Dermis microvascular lymphatic vessel endothelial cell (primary cell): ENCODE measurements at places on chromosomes 1 and 21. TPM values are rescaled to one million over a fixed set of nuclear protein-coding genes. Genes with fewer than 3 reads are reported as not detected.

GRCh38 chr1:30108186-30108585, 615.2 kb downstream of the MATN1 start:
- DNase-seq, result no peak

- DNase-seq, result no peak
Observed at GRCh38 chr21:42607525-42608102, 45.8 kb upstream of the PDE9A start.

DNA sequence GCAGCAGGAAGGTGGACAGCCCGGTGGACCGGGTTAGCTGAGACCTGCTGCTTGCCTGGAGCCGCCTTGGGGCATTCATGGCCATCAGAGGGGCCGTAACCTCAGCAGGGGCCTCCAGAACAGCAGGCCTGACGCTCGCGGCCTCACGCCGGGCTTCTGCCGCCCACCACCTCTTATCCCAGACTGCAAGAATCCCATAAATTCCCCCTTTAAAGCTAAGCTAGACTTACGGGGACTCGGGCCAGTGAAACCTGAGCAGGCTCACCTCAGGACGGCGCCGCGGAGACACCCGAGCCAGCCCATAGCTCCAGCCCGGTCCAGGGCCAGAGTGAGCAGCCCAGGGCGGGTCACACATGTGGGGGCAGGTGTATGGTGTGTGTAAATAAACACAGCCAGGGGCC, 132.3 kb downstream of the GLIS1 start:
- no peak for DNase-seq

- no peak for DNase-seq
Observed at GRCh38 chr1:94611681-94612475, 70.3 kb upstream of the F3 start.

DNA sequence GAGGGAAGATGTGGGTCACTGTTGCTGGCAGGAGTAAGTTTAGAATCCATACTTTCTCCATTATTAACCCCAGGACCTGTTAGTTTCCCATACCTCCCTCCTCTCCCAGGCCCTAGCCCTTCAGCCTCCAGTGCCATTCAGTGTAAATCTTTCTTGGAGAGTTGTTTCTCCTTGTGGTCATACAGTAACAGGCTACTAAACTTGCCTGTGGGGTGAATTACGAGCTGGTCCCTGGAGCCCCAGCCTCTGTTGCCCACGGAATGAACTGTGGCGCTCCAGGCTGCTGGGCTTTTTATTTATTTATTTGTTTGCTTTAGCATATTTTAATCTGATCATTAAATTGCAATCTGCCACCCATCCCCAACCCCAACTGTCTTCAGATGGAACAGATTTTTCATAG, 305.2 kb downstream of the PBX1 start:
- DNase-seq, result no peak

DNA sequence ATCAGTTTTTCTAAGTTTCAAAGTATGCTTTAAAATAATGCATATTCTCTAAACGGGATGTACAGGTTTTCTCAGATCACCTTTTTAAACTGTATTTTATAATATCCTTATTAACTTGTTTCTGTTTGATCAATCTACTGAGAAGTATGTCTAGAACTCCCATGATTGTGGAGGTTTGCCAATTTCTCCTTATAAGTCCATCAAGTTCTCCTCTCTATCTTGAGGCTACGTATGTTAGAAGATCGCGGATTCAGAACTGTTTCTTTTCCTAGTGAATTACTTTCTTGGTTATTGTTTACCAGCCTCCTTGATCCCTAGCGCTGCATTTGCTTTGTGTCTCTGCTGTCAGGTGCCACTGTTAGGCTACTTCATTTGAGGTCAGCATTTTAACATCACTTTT, 89.2 kb downstream of the NPHP4 start:
- DNase-seq, result no peak

DNA sequence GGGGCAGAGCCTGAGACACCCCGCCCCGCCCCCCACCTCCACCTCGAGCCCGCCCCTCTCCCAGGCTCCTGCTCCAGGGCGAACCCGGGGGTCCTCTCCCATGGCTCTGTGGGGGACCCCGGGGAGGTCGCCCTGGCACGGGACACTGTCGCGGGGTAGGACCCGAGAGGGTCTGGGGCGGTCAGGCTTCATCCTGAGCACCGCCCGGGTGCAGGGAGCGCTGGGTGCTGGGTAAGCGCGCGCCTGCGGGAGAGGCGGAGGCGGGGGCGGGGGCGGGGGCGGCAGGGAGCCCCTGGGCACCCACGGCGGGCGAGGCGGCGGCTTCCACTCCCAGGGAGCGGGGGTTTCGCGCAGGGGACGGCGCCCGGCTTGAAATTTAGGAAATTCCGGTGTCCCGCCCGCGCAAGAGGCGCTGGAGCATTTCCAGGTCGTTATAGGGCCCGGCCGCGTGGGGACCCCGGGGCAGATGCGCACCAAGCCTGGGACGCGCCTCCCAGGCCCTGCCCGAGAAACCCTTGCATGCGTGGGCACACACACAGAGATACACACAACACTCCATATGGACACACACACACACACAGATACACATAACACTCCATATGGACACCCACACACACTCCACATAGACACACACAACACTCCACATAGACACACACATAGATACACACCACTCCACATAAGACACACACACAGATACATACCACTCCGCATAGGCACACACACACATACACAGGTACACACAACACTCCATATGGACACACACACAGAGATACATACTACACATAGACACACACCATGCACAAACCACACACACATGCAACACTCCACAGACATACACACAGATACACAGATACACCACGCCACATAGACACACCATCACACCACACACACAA, 48.7 kb upstream of the SLC19A1 start:
- no peak for DNase-seq

- no peak for DNase-seq
Observed at GRCh38 chr1:2633936-2634491, 1.2 kb upstream of the MMEL1 start.

DNA sequence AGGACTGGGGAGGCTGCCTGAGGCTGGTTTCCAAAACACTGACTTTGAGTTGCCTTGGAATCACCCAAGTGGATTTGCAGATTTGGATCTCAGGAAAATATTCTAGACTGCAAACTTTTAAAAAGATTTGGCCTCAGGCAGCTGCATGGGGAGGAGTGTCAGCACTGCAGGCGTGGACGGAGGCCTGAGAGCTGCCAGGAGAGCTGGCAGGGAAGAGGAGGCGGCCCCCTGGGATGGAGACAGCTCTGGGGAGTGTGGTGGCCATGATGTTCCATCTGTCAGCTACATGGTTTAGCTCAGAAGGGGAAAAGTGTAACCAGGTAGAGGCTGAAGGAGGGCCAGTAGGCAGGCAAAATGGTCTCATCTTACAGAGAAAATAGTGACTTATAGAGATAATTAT, 72.1 kb downstream of the VPS26C start:
- no peak for DNase-seq

GRCh38 chr1:208465786-208466590, 221.8 kb upstream of the PLXNA2 start:
- DNase-seq, result no peak

GRCh38 chr21:29077651-29078090, 4.2 kb upstream of the CCT8 start:
- DNase-seq, result no peak

Gene SPRR2B
- not detected in 2 replicates for total RNA-seq

Gene FAM3B
- total RNA-seq, result not detected in 2 replicates

Gene LEFTY2
- total RNA-seq, result not detected in 2 replicates

Gene IFI44
- total RNA-seq, result 14.0 and 17.4 TPM in 2 replicates

Gene GABRD
- 0.51 and 1.0 TPM in 2 replicates for total RNA-seq

Gene C1orf226
- total RNA-seq, result under 0.01 and 0.13 TPM in 2 replicates
